ENCODE measurements at places on chromosomes 3 and 15.

DNA sequence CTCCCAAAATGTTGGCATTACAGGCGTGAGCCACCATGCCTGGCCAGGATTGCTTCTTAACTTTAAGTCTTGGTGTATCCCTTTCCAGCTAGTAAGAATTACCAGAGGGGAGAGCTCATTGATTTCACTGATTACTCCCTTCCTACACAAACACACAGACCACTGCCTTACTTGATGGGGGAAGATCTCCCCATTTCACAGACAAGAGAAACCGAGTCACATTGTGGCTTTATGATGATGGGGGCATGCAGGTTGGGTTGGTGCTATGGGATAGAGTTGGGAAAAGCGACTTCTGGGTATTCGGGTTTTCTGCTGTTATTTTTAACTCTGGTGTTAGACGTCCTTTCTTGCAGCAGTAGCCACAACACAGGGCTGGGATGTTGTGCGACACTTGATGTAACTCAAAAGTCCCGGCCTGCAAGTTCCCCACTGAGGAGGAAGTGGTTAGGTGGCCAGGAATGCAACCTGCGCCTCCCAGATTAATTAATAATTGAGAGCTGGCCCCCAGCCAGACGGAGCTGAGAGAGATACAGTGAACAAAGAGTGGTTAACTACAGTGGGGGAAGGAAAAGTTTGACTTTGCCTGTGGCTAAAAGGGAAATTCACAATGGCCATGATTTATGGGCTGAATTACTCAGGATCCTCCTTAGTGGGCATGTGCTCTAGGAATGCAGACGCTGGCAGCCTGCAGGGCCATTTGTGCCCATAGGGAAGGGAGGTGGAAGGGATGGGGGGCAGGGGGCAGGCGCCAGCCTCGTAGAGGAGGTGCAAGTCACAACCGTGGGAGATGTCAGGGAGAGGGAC lies 63.6 kb downstream of the SMAD6 start:
- no peak for DNase-seq

DNA sequence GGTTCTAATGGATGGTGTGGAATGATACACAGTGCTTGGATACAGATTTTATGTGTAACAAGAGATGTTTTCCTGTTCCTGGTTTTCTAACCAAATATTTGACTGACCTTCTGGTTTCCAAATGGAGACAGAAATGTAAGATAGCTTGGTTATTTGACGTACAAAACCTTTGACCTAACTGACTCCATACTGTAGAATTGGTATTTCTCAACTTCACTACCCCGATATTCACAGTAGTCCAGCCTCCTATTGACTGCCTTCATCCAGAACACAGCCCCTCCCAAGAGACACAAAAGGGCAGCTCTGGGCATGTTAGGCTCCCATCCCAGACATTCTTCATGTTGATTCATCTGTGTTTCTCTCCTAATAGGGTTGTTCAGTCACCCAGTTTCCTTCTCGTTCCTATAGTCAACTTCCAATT lies 33.4 kb downstream of the MYO1E start:
- DNase-seq, result no peak

GRCh38 chr15:43928152-43928551 lies 101.3 kb downstream of the WDR76 start:
- DNase-seq, result no peak

DNA sequence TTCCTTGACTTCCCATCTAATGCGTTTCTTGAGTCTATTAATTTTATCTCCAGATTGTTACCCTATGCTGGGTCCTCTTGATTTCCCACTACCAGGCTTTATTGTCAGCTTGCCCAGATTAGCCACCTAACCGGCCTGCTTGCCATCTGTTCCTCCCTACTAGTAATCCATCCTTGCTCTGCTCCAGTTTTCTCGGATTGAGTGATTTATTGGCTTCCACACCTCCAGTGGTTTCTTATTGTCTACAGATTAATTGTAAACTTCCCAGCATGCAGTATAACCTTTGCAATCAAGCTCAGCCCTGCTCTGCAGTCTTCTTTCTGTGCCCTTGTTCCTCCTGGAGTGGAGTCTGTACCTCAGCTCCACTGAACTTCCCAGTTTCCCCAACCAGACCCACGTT lies 63.4 kb downstream of the ARHGEF26 start:
- DNase-seq, result no peak

- no peak for DNase-seq
Observed at GRCh38 chr3:160257606-160258005, 32.4 kb downstream of the C3orf80 start.
